ENCODE measurements at places on chromosomes 3 and 15.

DNA sequence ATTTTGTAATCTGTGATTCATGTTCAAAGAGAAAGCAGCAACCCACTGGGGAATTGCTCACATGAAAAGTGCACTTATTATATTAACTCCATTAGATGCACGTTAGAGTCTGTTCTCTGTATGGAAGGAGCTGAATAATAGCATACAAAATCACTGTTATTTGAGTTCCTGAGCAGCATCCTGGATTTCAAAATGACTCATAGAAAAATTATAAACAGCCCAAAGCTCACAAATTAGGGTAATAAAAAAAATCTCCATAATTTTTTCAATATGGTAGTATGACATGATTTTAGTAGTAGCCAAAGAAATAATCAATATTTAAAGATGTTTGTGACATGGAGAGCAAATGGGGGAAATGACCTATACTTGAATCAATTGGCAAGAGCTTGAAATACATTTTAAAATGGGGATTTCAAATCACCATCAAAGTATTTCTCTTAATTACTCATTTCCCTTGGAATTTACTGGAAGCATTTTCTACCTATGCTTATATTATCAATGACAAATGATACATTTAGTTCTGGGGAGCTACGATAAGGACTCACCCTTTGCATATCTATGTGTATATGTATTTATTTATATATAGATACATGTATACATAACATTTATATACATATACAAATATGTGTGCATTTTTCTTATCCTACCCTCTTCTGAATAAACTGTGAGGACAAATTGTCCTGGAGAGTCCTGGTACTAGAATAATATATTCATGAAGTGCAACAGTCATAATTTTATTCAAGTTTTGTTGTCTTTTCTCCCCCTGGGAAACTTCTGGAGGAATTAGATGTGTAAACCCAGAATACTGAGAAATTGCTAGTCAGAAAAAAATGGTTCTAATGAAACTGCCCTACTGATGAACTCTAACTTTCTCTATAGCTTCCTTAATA, 116.3 kb downstream of the RPL22L1 start:
- no peak for DNase-seq

GRCh38 chr3:16912400-16913263, 27.9 kb downstream of the PLCL2 start:
- DNase-seq = no peak

DNA sequence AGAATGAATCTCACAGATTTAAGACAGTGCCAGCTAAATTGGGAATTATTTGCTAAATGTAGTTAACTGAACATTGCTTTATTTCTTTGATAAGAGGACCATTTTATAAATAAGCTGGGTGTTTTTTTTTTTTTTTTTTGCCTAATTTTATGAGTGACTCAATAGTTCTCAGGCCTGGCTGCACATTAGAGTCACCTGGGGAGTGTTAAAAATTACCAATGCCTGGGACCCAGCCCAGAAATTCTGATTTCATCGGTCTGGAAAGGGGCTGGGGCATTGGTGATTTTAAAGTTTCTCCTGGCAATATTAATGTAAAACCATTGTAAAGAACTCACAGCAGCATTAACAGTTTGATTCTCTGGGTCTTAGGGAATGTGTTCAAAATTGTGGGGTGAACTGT, 51.2 kb upstream of the PHLDB2 start:
- DNase-seq = no peak

- no peak for DNase-seq
These were observed 260.1 kb upstream of the PLSCR5 start for GRCh38 chr3:146865175-146865755.

All from GM04503 (cell line).